ENCODE measurements at places on chromosomes 3 and 15.

GRCh38 chr3:149844091-149844490 lies 31.1 kb downstream of the RNF13 start:
- no peak for DNase-seq

GRCh38 chr3:46893146-46893748 lies 15.7 kb downstream of the PTH1R start:
- DNase-seq, result no peak

- DNase-seq, result no peak
Measured at GRCh38 chr3:71358243-71358642, 225.3 kb downstream of the FOXP1 start.

DNA sequence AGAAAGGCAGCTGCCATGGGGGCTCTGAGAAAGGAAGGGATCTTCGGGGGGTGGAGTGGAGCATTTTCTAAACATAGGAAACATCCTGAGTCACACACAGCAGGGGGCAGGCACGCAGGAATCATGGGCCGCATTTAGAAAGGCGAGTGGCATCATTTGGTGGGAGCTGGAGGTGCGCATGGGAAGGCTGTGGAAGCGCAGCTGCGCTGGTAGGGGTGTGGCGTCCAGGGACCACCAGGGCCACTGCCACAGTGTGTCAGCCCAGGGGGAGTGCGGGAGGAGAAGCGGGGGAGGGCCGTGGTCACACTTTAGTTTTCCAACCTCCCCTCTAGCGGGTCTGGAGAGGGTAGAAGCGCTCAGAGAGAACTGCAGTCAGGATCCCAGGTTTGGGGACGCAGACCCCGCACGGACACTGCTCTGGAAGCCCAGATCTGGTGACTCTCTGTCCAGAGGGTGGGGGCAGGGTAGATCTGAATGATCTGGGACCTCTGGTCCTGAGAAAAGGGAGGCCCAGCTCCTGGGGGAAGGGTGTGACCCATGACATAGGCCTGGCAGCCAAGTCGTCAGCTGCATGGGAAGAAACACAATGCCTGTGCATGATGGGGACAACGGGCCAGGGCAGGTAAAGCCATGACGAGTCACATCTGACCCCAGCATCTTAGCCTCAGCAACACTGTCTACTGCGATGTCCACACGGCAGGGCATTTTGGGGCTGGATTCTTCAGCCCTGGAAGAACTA lies 88.0 kb upstream of the IQSEC1 start:
- DNase-seq, result no peak

DNA sequence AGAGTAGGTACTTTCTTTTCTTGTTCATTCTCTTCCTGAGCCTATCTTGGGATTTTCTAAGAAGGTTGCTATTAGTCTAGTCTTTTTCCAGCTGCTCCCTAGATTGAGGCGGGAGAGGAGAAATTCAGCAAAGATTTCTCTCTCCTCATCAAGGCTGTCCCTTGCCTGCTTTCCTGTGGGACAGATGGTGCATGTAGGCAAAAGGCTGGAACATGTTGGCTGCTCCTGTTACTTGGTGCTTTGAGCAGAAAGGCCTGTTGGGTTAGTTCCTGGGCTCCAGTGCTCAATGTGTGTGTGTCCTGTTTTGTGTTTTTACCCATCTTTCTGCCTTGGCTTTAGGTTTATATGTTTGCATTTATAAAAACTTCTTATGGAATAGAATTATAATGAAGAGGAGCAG lies 9.1 kb upstream of the SNRPN start:
- DNase-seq, result no peak

DNA sequence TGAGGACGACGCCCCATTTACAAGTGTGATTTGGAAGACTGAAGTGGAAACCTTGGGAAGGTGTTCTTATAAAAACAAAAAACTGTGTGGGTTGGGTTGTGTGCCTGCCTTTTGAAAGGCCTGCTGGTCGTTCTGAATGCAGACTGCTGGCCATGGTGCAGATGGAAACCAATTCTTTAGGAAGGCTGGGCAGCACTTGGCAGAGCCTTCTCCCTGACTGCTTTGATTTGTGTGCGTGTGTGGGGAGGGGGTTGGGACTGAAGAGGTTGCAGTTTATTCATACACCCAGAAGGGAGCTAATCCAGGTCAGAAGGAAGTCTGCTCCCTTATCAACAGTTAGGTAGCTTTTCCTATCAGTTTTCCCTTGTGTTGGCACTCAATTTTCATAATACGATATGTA lies 288.7 kb downstream of the SOX2 start:
- no peak for DNase-seq

DNA sequence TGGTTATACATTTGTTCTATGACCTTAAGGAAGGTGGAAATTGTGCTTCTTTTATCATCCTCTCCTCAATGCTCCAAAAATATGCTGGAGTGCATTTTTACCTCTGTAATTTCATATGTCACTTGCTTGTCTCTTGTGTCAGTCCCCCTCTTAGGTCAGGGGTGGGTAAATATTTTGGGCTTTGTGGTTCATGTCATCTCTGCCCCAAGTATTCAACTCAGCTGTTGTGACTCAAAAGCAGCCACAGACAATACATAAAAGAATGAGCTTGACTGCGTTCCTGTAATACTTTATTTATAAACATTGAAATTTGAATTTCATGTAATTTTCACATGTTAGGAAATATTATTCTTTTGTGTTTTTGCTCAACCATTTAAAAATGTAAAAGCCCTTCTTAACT lies 60.4 kb upstream of the SLC24A5 start:
- DNase-seq, result no peak

GRCh38 chr3:23991683-23992628 lies 46.9 kb downstream of the NR1D2 start:
- DNase-seq, result no peak

GRCh38 chr15:87672309-87673288 lies 583.9 kb downstream of the NTRK3 start:
- DNase-seq, result no peak

- no peak for DNase-seq
Measured at GRCh38 chr3:36631549-36631948, 132.8 kb downstream of the DCLK3 start.

DNA sequence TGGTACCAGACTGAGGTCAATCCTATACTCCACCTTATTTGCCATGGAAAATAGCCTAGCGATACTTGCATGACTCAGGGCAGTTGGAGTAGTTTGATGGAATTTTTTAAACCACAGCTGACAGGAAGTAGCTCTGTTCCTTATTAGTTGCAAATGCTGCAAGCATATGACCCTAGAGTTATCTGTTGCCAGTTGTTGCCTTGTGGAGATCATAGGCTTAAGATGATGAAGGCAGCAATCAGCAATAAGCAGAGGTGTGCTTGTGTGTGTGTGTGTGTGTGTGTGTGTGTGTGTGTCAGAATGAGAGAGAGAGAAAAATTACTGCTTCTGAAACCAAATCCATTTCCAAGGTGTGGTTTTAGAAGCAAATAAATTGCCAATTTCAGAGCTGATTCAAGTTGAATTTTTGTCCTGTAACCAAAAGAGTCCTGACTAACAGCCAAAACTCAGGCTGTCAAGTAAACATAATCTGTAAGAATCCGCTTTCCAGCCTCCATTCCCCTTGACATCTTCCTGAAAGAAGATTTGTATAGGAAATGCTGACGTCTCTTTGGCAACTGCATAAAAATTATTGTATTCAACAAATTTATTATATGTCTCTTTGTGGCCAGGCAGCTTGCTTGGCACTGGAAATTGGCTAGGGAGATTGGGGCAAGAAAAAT lies 141.2 kb downstream of the SERPINI1 start:
- no peak for DNase-seq

GRCh38 chr3:71805199-71805598 lies 20.3 kb upstream of the PROK2 start:
- no peak for DNase-seq

GRCh38 chr3:87009271-87009670 lies 18.3 kb upstream of the VGLL3 start:
- DNase-seq, result no peak

GRCh38 chr3:46092702-46093080 lies 65.4 kb upstream of the XCR1 start:
- no peak for DNase-seq

GRCh38 chr3:37861620-37862041 lies at the start of gene CTDSPL:
Gene CTDSPL (plus strand): TSS chr3:37861880. CDS start chr3:37862200, 320 bp downstream.
- no peak for DNase-seq

DNA sequence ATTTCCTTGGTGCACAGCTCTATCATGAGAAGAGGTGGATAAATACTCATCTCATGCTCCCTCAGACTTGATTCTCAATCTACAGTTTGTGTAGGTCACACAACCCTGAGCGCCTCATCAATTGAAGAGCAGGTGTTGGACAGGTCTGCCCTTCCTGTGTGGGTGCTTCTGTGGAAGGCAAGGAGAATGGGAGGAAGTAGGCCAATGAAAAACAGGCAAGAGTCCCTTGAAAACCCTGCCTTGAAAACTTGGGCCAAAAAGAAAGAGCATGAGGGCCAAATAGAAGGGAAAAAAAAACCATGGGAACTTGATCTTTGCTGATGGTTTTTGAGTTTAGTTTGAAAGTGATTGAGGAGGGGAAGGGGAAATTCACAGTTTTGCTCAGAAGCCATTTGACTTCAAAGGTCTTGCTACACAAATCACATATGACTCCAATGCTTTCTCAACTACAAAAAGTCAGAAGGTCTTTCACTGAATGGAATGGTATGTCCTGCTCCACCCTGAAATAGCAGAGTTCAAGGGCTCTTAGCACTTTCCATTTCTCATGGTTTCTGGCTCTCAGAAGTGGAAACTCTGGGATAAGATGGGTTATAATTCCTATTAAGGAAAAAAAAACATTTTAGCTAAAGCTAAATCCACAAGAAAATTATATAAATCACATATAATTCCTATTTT lies 37.2 kb upstream of the TM4SF1 start:
- no peak for DNase-seq

DNA sequence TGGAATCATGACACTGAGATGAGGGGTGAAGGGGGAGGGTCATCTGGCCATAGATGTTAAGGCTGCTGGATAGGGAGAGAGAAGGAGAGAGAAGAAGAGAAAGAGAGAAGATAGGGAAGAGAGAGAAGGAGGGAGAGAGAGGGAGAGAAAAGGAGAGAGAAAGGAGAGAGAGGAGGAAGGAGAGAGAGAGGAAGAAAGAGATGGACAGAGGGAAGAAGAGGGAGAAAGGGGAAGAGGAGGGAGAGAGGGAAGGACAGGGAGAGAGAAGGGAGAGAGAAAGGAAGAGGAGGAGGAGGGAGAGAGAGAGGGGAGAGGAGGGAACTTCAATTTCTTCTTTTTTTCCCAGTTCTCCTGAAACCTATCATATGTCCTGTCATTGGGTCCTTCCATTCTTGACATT lies 15.1 kb upstream of the RBP1 start:
- no peak for DNase-seq

DNA sequence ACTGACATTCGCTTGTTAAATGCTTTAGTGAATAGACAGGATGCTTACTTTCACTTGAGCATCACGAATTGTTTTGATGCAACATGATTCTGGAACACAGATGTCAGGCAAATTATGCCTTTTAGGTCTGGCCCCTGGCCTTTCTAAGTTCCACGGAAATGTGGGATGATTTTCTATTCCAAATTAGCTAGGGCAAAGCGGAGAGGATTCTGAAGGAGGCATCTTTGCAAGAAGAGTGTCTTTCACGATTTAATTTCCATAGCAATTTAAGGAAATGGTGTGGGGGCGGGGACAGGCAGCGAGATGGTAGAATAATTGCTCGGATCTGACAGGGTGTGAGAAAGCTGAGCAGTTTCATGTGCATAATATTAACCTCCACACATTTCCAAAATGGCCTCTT lies 238.5 kb upstream of the KCNMB2 start:
- DNase-seq, result no peak

- no peak for DNase-seq
Measured at GRCh38 chr15:96977886-96978285, 647.4 kb downstream of the NR2F2 start.

DNA sequence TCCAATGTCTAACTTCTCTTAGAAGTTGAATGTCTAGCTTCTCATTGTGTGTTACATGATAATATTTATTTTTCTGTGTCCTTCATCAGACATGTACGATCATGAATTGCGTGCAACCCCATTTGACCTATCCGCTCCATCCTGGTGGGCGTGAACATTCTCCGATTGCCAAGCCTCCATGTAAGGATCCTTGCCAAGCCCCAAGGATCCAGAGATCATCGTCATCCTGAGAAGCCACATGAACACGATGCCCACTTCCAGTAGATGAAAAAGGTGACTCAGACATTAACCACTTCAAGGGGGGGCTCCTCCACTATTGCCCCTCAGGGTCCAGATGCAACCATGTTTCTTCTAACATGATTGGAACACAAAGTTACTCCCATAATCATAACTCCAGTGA lies 25.5 kb upstream of the KNG1 start:
- no peak for DNase-seq

DNA sequence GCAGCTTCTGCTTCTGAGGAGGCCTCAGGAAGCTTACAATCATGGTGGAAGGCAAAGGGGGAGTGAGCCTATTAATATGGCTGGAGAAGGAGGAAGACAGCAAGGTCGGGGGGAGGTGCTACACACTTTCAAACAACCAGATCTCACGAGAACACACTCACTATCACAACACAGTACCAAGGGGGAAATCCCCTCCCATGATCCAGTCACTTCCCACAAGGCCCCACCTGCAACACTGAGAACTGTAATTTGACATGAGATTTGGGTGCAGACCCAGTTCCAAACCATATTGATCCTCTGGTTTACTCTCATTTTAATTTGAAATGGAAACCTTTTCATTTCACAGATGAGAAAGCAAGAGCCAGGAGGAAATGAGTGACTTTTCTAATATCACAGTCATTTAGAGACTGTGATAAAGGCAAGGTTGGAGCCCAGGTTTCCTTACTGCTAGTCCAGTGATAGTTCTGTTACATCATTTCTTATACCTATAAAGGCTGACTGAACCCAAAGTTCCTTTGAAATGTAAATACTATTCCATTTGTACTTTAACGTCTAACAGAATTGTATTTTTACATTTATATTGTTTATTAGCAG lies 105.8 kb upstream of the GAP43 start:
- no peak for DNase-seq

- no peak for DNase-seq
Measured at GRCh38 chr3:15458212-15458780, 30.9 kb downstream of the EAF1 start.

DNA sequence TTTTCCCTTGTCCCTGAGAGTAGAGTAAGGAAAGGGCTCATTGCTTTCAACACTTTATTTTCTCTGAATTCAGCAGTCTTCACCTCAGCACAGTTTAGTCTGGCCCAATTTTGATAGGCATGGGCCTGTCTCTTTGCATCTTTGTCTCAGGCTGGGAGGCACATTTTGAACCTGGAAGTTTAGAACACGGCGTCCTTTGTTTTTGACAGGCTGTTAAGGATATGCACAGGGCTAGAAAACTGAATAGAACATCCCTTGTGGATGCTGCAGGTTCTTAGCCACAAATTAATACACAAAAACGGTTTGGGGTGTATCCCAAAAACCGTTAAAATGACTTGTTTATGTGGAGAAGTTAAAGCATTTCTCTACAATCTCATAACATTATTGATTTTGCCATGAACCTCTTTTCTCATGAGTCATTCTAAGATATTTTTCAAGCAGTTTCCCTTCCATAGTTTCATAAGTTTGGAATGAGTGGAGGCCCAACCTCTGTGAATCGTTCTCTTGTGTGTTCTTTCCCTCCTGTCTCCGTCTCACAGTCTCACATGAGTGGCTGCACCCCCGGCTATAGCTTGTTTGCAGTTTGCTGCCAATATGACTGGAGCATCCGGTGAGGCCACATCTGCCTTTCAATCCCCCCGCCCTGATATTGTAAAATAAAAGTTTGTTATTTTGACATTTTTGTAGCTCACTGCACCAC lies 192.9 kb upstream of the EIF1B start:
- DNase-seq, result no peak

GRCh38 chr15:67863442-67863987 lies 23.7 kb upstream of the RNU6-1 start:
- DNase-seq, result peak; percentile 69

GRCh38 chr3:85313380-85313779 lies 354.6 kb downstream of the CADM2 start:
- DNase-seq, result no peak

GRCh38 chr3:23608650-23609049 lies 197.1 kb upstream of the UBE2E1 start:
- no peak for DNase-seq

All from T-helper 2 cell (primary cell).